ENCODE measurements at places on chromosomes 2 and 18.

DNA sequence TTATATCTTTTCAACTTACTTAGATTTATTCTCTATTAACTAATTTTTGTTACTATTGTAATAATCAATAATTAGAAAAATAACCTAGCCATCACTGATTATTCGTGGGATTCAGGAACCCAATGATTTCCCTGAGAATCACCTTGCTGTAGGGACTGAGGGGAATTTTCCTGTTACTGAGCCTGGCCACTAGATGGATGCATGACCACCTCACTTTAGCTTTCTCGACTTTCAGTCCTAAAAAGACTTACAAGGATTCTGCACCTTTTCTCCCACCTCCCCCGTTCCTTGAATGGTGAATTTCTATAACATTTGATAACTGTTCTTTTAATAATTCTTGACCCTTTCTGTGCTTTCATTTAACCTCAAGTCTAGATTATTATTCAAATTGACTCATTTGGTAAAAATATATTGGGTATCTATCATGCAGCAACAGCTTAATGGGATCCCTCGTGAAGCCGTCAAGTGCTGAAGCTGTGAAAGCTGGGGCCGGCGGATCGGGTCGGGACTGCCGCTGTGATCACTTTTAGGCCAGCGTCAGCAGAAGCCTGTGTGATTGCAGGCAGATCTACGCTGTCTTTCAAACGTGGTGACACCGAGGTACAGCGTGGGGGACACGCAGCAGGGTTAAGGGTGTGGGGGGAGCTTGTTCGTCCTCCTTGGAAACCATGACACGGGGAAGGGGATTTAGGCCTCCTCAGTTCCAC lies 38.8 kb upstream of the TMEM18 start:
- DNase-seq: no peak

- no peak for DNase-seq
Measured at GRCh38 chr2:132671151-132671835, 1.3 kb upstream of the LYPD1 start.

- DNase-seq: no peak
Measured at GRCh38 chr2:58634653-58635370, 393.7 kb upstream of the FANCL start.

DNA sequence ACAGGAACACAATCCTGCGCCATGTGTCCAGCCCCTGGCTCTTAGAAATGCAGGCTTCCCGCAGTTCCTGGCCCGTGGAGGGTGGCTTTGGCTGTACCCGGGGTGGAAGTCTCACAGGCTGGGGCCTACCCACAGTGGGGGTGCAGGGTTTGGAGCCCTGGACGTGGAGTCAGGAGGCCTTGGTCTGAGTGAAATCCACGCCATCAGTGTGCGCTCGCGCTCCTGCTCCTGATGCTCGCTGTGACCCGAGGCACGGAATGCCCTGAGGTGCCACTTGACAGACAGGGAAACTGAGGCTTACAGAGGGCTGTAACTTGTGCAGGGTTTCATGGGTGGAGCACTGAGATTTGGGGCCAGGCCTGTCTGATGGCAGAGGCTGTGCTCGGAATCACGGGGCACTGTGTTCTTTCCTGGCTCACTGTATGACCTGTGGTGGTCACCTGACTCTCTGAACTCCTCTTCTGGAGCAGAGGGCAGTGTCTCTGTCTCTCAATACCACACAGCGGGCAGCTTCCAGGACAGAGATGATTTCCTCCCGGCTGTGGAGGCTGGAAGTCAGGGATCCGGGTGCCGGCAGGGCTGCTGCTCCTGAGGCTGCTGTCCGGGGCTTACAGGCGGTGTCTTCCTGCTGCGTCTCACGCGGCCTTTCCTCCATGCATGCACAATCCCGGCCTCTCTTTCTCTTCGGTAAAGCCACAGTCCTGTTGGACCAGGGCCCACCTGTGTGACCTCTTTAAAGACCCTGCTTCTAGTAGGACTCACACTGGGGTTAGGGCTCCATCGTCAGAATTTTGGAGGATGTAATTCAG lies 25.9 kb upstream of the ALLC start:
- no peak for DNase-seq

- DNase-seq: no peak
Measured at GRCh38 chr18:65322895-65323294, 427.9 kb upstream of the CDH7 start.

DNA sequence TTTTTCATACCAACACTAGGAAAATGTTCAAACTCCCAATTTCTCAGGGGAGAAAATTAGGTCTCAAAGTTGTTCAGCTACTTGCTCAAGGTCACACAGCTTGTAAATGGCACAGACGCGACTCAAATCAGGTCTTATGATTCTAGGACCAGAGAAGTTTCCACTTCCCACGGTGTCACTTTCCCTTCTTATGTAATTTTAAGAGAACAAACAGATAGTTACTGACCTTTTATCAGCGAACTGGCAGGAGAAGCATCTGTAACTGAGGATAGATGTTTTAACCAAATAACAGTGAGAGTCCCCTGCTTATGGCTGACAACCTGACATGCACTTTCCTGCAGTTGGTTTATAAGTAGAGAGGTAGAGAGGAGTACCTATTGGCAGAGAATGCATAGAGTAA lies 2.1 kb upstream of the KCNJ3 start:
- no peak for DNase-seq

GRCh38 chr2:132670496-132671150 lies 618 bp upstream of the LYPD1 start:
- no peak for DNase-seq

- DNase-seq: no peak
Measured at GRCh38 chr2:79219383-79219988, 59.9 kb upstream of the REG3A start.

- no peak for DNase-seq
Measured at GRCh38 chr18:23316988-23317387, 136.1 kb upstream of the RIOK3 start.
